ENCODE measurements at places on chromosomes 4 and X.

DNA sequence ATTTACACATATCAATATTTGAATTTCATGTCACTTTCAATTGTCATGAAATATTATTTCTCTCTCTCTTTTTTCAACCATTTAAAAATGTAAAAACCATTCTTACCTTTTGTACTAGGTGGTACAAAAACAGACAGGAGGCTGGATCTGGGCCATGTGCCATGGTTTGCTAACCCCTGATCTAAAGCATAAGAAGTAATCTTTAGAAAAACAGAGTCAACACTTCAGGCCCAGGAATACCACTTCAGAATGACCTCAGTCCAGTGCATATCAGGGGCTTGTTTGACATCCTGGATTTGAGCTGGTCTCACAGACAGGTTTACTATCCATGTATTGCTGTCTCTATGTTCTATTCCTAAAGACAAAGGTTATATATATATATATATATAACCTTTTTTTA is 102.5 kb downstream of the DCHS2 start:
- no peak for DNase-seq

DNA sequence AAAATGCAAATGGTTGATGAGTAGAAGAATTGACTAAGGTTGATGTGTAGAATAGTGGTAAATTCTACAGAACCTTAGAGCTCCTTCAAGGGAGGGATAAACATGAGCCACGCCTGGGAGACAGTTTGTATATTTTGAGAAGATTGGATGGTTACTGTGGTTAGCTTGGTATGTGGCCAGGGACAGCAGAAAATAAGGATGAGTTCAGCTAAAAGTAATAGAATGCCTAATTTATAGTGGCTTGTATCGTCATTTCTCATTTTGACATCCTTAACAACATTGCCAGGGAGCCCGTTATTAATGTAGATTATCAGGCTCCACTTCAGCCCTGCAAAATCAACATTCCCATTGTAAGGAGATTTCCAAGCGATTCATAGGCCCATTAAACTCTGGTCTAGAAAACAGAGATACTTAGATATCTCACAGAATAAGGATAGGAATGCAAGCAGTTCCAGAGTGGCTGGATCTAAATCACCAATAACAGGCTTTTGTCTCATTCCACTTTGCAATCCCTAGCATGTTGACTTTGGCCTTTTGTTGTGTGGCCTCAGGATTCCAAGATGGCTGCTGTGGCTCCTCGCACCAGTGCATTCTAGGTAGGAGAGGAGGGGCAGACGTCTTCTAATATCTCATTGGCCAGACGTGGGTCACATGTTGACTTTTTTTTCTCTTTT is 6.4 kb upstream of the PTTG2 start:
- no peak for DNase-seq

GRCh38 chrX:11758400-11759171 is 549 bp downstream of the MSL3 start:
- peak; percentile 8 for DNase-seq

DNA sequence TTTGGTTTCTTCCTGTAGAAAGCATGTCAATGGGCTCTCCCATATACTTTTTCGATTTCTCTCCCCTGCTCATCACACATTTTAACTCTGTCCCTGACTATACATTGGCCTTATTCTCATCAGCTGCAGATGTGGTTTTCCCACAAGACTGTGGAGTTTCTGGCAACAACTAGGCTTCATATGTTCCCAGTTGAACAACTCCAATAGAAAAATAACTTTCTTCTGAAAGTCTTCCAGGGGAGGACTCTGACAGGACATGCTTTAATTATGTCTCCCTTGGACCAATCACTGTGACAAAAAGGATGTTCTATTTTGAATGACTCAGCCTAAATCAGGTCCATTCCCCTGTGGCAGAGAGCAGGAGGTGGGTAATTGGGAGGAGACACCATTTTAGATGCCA is 28.1 kb downstream of the SPANXC start:
- no peak for DNase-seq

GRCh38 chr4:140293979-140294378 is 79.5 kb upstream of the SCOC start:
- DNase-seq = no peak

GRCh38 chrX:151174581-151175282 is 1.7 kb upstream of the GPR50 start:
- DNase-seq = no peak

- no peak for DNase-seq
Measured at GRCh38 chr4:11250510-11250909, 178.2 kb downstream of the HS3ST1 start.

DNA sequence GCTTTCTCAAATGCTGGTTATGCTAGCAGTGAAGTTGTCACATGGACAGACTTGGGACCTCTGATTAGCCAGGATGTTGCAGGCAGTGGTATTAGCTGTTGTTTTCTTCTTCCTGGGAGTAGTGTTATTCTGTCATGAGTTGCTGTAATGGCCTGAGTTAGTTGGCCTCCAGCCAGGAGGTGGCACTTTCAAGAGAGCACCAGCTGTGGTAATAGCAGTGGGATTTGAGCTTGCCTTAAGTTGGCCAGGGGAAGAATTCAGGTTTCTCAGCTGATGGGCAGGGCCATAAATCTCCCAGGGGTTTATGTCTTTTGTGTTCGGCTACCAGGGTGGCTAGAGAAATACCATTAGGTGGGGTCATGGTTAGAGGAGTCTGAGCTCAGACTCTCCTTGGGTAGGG is 132.6 kb downstream of the GLUD2 start:
- no peak for DNase-seq

DNA sequence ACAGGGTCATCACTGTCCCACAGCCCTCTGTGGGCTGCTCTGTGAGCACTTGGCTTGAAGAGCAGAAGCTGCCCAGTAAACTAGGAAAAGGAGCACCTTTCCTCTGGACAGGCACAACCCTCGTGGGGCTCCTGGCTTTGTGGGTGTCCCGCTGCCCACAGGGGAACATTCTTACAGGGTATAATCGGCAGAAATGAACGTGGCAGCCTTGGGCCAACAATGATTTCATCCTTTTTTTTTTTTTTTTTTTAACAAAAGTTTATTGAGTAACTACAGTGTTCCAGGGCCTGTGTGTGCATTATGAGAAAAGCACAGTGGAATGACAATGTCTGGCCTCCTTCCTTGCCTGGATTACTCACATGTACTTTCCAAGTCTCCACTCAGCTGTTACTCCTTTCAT is 197.2 kb downstream of the PDGFC start:
- no peak for DNase-seq

GRCh38 chr4:70518716-70519115 is 347 bp downstream of the AMTN start:
- no peak for DNase-seq

DNA sequence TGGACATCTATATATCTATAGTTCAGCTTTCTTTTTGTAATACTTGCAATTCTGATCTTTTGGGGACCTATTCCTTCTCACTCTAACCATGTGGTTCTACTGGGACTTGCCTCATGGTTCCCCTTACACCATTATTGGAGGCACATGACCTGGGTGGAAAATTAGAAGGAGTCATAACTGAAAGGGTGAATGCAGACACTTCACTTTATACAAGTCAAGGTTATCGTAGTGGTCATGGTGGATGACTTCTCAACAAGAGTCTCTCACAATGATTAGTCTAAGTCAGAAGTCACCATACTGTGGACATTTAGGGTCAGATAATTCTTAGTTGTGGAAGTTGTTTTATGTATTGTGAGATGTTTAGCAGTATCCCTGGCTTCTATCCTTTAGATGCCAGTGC is 10.5 kb upstream of the EIF4E start:
- DNase-seq = no peak

DNA sequence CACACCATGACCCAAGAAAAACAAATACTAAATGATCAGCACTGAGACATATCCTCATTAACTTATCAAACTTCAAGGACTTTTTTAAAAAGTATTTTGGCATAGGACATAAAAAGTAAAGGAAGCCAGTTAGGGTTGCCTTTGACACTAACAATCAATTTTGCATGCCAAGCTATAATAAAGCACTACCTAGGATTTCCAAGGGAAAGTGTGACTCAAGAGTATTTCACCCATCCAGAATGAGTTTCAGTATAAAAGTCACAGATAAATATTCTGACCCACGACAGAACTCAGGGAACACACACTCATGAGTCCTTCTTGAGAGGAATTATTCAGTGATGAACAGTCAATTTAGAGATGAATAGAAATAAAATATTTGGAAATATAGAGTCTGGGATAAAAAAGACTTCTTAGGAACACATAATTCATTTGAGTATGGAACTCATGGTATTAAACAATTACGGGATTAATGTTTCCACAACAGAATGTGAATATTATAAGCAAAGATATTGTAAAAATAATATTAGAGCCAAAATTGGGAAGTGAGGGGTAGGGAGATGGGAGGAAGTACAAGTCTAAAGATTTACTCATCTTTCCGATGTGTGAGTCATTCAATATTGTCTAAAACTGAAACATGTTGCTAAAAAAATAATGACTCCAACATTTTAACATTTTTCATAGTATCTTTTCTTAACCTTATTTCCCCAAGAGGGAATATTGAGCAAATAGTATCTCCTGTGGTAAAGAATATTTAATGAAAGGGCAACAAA is 143.5 kb upstream of the LNX1 start:
- no peak for DNase-seq

DNA sequence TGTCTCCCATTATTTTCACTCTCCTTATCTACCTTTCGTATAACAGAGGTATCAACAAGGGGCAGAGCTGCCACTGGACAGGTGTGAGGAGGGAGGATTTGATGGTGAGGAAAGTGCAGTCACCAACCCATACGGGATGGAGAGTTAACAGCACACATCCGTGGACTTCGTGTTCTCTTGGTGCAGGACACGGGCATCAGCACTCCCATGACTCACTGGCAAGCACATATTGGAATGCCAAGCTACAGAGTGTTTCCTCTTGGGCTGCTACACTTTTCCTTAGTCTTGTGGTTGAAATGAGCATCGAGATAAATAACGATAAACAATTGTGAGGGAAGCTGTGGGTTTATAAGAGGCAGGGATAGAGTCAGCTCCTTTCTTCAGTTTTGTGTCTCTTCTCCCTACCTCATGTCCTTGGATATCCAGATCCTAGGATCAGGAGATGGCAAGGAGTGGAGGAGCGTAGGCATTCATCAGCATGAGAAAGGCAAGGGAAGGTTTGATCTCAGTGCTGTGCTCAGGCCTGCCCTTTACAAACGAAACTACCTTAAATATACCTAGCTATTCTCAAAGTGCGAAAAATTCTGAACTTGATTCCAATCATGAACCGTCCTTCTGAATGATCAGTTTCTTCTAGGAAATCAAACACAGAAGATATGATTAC is 96.3 kb downstream of the ZNF827 start:
- DNase-seq = no peak

DNA sequence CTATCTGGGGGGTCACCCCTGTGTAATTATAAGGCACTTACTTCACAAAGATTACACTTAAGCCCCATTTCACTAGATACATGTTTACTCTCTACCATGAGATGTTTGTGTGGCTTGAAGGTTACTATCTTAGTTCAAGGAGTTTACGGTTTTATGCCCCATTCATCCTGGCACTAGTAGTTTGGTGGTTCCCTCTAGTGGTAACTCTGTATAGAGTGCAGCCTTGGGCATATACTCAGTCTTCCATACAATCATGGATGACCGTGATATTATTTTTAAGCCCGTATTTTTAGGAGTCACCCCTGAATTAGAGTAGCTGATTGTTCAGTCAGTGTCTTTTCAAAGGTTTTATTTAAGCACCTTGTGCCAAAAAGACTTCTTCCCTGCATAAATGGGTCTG is 109.9 kb upstream of the FAM47C start:
- no peak for DNase-seq

DNA sequence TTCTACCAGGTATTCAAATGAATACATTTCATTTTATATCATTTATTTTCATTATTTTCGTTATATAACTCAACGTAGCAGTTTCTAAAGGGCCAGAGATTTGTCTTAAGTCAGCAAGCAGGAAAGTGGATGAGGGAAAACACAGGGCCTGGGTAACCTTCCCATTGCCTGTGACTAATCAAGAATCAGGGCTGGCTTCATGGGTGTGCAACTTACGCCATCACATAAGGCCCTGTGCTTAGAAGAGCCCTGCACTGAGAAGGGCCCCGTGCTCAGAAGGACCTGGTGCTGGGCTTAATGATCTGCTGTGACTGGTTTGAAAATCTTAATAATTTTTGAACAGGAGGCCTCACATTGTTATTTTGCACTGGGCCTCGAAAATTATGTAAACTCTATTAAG is 65.4 kb upstream of the FAM9C start:
- no peak for DNase-seq

GRCh38 chr4:168538632-168539031 is 41.8 kb downstream of the PALLD start:
- DNase-seq = no peak

- no peak for DNase-seq
Measured at GRCh38 chrX:153640736-153641575, 6.0 kb upstream of the DUSP9 start.

GRCh38 chr4:136112116-136112515 is 1420.2 kb downstream of the PCDH18 start:
- DNase-seq = no peak

- DNase-seq = no peak
Measured at GRCh38 chr4:16289897-16290554, 63.8 kb upstream of the TAPT1 start.

- no peak for DNase-seq
Measured at GRCh38 chr4:120561648-120562047, 360.9 kb downstream of the PRDM5 start.

DNA sequence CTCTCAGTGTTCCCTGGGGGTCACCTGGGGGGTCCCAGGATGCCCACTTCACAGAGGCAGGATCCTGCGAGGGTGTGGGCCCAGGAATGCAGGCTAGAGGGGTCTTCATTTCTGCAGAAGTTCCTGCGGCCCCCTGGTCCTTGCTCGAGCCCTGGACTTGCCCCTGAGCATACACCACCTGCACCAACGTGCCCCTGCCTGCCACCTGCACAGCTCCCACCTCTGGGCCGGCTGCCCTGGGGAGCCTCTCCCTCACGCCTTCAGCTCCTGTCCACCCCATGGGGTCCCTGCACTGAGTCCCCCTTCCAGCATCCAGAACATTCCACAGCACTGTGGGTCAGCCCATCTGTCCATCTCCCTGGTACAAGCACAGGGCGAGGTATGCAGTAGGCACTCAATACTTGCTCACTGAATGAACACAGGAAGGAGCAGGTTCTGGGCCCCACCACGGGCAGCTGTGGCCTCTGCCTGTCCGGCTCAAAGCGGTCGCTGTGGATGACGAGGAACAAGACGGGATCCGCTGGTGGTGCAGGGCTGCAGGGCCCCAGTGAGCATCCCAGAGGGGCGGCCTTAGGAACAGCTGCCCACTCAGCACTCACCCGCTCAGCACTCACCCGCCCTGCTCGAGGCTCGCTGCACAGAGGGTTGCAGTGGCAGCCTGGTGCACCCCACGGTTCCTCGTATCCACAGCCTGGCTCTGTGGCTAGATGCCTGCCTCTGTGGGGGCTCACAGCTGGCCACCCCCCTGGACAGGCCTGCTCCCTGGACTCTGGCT is 70.5 kb upstream of the MXD4 start:
- DNase-seq = no peak

GRCh38 chr4:88621763-88622327 is 29.6 kb downstream of the HERC3 start:
- no peak for DNase-seq

DNA sequence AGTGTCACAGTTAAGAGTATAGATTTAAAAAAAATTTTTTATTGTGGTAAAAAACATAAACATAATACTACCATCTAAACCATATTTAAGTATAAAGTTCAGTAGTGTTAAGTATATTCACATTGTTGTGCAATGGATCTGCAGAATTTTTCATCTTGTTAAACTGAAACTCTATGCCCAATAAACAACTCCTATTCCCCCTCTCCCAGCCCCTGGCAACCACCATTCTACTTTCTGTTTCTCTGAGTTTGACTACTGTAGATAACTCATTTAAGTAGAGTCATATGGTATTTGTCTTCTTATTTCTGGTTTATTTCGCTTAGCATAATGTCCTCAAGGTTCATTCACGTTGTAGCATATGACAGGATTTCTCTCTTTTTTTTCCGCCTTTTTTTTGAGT is 112.4 kb downstream of the PTTG2 start:
- DNase-seq = no peak

Measured in DMS79 (cell line).